ENCODE measurements at places on chromosomes 3 and 15.

DNA sequence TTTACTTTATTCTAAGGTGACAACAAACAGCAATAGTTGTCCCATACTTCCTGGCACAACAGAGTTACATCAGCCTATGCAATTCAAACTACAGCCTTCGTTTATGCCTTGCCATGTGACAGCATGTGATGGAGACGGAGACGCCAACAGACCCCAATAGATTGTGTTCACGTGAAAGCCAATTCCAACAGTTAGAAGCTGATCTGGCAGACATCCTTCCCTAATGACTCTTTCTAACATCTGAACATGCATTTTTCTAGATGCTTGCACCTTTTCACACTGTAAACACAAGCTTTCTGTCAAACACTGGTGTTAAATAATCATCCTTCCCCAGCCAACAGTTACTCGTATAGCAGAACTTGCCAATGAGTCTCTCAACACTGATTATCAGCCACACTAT is 694.4 kb upstream of the ALCAM start:
- DNase-seq = no peak

DNA sequence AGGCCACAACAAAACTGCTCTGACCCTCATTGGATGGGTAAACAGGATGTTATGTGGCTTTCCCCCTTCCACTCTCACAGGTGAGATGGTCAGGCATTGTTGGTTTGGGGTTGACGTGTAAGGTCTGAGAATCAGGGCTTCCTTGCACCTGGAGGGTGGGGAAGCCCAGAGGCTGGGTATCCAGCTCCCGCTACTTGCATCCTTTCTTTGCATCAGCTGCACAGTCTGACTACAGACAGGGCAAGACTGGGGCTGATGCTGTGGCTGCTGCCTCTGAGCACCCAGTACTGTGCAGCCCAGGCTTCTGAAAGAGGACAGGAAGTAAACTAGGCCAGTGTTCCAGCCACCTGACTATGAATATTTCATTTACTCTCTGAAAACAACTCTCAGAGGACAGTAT is 58.0 kb upstream of the ATP2B2 start:
- DNase-seq = no peak

DNA sequence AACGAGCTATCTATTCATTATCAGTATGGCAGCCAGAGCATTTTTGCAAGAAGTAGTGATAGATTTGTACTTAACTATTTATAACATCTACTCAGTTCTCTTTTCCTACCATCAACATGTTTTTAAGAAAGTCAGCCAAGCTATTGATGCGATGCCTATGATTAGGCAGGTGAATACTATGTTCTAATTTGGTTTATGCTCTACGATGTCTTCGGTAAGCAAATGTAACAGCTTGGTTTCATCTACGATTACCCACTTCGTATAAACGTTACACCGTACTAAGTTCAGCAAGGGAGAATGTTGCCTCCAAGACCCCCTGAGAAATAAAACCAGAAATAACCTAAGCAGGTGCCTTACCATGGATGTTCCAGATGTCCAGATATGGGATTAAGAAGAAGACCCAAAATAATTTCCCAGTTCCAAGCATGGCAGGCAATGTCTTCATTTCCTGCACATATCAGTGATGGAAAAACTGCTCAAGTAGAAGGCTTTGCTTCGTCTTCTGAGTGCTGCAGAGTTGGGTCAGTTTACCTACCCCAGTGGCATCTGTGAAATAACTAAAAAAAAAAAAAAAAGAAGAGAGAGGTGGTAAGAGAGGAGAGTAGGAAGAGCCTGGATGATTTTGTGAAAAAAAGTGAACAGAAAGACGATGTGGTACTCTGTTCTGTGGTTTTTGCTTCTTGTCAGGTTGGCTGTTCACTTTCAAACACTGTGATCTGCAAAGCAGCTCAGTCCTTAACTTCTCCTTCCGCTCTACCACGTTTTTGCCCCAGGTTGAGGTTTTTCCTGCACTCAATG is at the start of gene BTLA:
Gene BTLA (minus strand): TSS at position 559 of the 798 bp plus-strand sequence. CDS start 114 bp downstream, at position 445.
- DNase-seq = peak; percentile 49

DNA sequence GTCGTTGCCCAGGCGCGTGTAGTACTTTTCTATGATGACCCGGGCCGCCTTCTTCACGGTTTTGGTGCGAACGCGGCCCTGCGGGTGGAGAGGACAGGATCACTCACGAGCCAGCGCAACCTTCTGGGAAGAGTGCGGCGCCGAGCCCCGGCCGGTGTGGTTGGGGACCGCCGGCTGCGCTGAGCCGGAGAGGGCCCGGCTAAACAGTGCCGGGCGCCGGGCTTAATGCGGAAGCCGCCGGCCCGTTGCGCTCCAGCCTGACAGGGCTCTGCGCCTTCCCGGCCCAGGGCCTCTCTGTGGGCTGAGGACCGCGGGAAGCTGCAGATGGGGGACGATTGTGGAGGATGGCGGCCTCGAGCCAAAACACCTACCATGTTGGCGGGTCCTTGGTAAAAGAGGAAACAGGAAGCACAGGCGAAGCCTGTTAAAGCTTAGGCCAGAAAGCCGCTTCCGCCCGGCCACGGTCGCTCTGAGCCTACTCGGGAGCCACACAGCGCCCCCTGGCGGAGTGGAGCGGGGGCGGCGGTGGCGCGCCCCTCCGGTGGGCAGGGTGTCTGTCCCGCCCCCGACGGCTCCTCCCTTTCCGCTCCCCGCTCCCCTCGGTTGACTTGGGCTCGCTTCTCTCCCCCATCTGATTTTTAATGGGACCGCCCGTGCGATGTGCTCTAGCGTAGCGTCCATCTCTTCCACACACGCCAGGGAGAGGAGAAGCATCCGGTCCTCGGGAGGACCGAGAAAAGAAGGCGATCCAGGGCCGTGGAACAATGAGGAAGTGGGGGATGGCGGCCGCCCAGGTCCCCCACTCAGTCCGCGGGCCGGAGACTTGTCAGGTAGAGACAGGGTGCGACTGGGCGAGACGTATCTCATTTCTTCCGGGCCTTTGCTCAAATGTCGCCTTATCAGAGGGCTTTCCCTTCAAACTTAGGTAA is at the start of gene RPS17:
Gene RPS17 (minus strand): TSS at position 403 of the 929 bp plus-strand sequence. CDS start 29 bp downstream, at position 374.
- peak; percentile 98 for DNase-seq

DNA sequence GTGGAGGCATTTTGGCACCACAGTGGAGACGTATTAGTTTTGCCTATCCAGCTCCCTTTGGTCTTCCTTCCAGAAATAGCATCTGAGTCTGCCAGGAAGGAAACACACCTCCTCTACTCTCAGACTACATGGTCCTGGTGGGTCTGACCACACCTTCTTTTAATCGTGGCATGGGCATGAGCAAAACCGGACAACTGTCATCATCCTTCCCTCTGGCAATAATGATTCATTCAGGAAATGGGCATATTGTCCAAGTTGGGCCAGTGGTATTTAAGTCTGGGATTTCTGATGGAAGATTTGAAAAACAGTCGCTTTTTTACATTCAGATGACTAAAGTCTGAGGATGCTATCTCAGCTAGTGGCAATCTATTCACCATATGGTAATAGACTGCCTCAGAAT is 601.0 kb upstream of the ADAMTS9 start:
- DNase-seq = no peak

DNA sequence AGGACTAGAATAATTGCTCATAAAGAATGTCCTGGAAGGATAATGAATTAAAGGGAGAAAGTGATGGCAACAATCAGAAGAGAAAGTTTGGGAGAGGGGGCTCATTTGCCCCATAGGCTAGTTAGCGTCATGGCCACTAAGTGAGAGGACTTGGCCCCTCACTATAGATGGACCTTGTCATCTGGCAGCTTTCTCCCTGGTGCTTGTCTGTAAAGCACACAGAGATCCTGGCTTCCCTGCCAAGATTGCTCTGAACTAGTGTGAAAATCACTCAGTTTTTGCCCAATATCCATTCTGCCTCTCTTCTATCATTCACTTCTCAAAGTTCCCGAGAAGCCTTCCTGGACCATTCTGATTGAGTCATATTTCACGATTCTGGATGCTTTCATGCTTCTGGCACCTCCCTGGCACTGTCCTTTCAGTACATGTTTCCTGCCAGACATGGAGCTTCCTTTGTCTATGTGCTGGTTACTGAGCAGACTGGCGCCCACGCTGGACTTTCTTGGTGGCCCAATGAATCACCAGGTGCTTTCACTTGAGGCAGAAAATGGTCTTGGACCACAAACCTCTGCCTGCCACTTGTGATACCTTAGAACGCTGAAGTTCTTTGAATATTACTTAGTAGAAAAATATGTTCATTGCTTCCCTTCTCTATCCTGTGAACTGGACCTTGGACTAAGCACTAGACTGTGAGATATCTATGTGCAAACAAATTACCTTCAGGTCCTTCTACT is 709.6 kb upstream of the CFAP20DC start:
- DNase-seq = no peak

DNA sequence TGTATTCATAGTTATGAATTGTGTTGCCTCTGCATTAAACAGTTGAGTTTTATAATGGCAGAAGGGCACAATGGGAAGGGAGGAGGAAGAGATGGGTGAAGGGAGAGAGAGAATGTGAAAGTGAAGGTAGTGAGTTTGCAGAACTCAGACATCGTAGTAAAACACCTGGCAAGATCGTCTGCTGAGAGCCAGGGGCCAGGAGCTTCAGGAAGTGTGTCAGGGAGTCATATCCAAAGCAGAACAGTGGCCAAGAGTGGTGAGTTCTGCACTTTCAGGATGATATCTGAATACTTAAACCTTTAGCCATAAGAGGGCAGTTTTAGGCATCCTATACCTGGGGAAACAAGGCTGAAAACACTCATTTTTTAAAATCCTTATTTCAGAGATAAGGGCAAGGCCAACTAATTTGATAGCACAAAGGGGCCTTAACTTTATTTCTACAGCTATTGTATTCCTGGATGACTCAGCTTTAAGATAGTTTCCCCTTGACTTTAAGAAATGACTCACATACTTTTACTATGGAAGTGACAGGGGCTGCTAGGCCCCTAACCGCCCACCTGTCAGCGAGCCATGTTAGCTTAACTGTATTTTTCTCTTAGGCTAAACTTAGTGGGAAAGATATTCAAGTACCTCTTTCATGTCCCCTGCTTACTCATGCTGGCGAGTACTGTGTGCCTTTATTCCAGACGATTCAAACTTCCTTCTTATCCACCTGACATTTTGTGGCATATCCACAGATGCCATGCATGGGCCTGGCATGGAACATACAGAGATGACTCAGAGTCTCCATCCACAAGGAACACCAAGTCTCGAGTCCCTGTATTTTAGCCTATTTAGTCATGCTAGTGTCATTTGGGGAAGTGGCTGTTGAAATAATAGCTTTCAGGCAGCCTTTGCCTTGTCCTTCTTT is 53.9 kb downstream of the RLBP1 start:
- DNase-seq = no peak

GRCh38 chr3:98901119-98901391 is 440 bp downstream of the DCBLD2 start:
- no peak for DNase-seq

GRCh38 chr3:6862041-6862879 is 1.3 kb downstream of the GRM7 start:
- no peak for DNase-seq

GRCh38 chr3:107414325-107414964 is 37.2 kb downstream of the CCDC54 start:
- no peak for DNase-seq

- no peak for DNase-seq
Measured at GRCh38 chr3:157626817-157627216, 123.6 kb upstream of the VEPH1 start.

DNA sequence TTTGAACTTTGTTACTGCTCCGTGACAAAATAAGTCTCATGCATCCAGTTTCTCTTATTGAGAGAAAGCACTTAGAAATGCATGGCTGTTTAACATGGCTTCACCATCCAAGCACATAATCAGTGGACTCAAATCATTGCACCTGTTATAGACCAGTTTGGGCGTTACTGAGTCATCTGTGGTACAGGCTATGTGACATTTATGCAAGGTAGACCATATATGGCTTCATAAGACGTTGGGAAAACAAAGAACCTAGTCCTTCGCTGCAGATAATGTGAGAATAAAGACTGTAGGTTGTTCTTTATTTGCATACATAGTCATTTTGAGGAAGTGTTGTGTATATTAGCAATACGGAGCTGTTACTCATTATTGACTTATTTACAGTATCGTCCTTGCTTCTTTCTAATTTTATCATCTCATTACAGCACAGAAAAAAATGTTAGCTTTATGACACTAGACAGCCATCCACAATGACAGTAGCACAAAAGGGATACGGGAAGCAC is 374.7 kb downstream of the IL5RA start:
- no peak for DNase-seq

DNA sequence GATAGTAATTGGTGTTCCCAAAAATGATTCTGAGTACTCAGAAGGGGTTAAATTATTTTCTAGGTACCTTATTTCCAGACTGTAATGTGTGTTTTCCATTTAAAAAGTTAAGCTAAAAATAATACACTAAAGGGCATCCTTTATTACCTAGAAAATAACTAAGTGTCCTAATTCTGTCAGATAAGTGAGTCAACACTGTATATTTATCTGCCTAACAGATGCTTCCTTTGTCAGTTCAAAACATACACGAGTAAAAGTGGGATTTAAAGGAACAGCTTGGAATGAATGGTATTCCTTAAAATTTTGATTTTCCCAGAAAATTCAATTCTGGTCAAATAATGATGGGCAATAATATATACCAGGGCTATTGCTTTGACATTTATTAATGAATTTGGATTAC is 78.3 kb downstream of the ADAMTSL3 start:
- no peak for DNase-seq

DNA sequence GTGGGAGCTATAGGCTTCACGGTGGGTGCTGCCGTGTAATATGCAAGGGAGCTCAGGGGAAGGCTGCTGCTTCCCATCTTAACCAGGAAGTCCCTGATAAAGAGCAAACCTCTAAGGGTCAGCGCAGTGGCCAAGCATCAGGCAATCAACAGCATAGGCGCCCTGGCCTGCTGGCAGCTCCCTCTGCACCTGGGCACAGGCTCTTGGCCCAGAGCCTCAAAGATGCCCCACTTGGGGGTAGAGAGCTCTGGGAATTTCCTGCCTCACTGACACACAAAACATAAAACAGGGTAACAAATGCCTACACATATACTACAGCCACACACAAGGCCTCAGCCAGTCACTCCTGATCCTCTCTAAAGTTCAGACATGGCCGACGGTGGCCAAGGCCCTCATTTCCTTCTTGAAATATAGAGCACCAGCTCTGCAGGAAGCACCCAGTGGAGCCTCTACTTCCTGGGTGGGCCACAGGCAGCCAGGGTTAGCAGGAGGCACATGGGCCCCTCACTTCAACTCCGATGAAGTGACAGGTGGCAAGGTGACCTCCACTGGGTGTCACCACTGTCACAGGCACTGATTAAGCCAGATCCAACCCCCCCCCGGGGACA is 20.5 kb downstream of the SLC41A3 start:
- DNase-seq = no peak

DNA sequence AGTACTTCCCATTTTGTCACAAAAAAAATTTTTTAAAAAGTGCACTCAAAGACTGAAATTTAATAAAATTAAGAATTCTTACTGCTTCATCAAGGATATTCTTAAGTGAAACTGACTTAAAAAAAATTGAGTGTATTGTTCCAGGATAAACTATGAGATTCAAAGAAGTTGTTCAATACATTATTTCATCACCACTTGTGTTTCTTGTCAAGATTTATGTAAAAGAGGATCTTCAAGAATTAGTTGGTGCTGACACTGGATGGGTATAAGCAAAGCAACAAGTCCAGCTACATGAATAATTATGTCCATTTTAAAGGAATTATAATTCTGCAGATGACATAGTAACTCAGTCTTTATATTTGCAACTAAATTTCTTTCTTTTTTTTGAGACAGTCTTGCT is 4.3 kb upstream of the AP4E1 start:
- no peak for DNase-seq

GRCh38 chr15:68429691-68430470 is 2.1 kb downstream of the ITGA11 start:
- no peak for DNase-seq

- DNase-seq = no peak
Measured at GRCh38 chr15:90711418-90711824, 5.7 kb upstream of the BLM start.
